Activated CD8-positive, alpha-beta memory T cell treated with anti-CD3 and anti-CD28 coated beads for 24 hours (primary cell): ENCODE measurements at places on chromosomes 12 and 14.

GRCh38 chr12:27221625-27222387 is 22.3 kb upstream of the STK38L start:
- no peak for DNase-seq

GRCh38 chr12:57340104-57340503 is 89.1 kb upstream of the STAC3 start:
- no peak for DNase-seq

DNA sequence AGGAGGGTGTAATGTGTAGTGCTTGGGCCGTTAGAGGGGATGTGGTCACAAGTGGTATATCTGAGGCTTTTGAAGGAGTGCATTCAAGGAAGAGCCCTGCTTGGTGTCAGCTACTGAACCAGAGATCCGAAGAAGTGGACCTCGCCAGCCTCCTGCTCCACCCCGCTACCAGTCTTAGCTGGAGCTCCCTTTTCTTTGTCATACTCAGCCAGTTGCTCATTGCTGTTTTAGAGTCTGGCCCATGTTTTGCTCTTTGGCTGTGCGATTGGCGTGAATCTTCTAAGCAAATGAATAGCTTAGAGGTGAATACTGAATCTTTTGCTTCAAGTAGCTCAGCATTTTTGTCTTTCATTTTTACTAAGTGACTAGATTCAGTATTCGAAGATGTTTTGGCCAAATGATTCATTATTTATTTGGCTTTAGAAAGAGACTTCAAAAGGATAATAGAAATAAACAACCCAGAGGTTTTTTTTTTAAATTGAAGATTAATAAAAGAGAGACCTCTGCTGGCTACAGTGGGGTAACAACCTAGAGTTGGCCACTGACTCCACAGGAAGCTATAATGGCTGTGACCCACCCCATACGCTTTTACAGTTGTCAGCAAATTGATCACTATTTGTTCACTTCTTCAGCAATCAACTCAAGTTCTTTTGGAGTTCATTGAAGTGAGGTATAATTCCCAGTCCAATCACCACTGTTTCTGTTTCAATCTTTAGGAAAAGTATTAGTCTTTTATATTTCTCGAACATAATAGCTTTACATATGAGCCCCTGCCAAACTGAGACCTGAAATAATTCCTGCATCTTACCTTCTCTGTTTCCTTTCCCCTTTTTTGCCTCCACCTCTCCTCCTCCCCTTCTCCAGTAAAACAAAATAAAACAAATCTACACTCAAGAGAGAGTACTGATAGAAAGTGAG is 19.9 kb downstream of the CDKN1B start:
- peak; percentile 77 for DNase-seq

DNA sequence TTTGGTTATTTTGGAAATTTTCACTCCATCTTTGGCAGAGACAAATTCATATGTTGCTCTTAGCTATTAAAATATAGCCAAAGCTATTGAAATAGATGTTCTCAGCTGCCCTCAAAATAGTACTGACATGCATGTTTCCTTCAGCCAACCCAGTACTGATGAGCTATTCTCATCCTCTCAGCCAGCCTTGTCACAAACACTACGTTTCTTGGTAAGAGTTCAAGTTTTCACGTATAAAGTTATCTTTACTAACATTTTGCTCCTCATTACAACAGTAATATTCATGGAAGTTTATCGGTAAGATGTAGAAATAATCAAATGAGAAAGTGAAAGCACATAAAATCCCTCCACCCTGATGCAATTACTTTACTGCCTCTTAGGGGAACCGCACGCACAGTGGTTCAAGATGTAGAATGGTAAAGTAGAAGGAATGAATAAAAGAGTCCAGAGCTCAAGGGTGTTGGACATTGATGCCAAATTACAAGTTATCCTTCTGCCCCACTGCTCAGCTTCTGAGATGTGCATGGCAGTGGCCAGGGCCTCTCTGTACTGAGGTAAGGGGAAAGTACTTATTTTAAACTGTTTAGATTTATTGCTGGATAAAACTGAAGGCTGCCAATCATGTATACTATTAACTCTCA is 20.7 kb downstream of the GCH1 start:
- DNase-seq, result no peak

GRCh38 chr12:68291396-68292036 is 38.1 kb upstream of the IL22 start:
- DNase-seq, result no peak

GRCh38 chr14:103695296-103696069 is 19.8 kb downstream of the XRCC3 start:
- no peak for DNase-seq

DNA sequence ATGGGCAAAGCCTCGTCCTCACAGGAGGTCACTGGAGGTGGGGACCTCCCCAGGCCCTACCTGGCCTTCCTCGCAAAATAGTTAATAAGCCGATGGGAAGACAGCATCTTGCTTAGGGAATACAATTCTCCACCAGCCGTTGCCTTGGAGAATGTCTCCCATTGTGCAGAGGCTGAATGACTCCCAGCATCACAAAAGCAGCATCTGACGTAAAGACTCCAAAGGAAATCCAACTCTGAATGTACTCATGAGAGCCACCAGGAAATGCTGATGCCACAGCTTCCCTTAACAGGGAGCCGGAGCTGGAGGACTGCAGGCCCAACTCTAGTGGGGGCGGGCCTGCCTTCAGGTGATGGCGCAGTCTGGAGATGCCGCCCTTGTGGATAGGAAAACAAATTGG is 15.5 kb downstream of the CCDC63 start:
- no peak for DNase-seq

GRCh38 chr12:90327793-90328743 is 619.4 kb upstream of the ATP2B1 start:
- no peak for DNase-seq

GRCh38 chr12:111303531-111303930 is 65.4 kb downstream of the PHETA1 start:
- no peak for DNase-seq

DNA sequence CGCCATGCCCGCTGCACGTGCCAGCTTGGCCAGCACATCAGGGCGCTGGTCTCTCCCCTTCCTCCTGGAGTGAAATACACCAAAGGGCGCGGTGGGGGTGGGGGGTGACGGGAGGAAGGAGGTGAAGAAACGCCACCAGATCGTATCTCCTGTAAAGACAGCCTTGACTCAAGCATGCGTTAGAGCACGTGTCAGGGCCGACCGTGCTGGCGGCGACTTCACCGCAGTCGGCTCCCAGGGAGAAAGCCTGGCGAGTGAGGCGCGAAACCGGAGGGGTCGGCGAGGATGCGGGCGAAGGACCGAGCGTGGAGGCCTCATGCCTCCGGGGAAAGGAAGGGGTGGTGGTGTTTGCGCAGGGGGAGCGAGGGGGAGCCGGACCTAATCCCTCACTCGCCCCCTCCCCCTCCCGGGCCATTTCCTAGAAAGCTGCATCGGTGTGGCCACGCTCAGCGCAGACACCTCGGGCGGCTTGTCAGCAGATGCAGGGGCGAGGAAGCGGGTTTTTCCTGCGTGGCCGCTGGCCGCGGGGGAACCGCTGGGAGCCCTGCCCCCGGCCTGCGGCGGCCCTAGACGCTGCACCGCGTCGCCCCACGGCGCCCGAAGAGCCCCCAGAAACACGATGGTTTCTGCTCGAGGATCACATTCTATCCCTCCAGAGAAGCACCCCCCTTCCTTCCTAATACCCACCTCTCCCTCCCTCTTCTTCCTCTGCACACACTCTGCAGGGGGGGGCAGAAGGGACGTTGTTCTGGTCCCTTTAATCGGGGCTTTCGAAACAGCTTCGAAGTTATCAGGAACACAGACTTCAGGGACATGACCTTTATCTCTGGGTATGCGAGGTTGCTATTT is 914 bp upstream of the CCND2 start:
- DNase-seq, result peak; percentile 95

DNA sequence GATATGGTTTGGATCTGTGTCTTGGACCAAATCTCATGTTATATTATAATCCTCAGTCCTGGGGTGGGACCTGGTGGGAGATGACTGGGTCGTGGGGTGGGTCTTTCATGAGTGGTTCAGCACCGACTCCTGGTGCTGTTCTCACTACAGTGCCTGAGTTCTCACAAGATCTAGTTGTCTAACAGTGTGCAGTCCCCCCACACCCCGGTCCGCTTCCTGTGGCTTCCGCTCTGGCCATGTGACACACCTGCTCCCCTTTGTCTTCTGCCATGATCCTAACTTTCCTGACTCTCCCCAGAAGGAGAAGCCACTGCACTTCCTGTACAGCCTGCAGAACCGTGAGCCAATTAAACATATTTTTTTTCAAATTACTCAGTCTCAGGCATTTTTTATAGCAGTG is 1262.2 kb downstream of the TMEM121 start:
- no peak for DNase-seq

DNA sequence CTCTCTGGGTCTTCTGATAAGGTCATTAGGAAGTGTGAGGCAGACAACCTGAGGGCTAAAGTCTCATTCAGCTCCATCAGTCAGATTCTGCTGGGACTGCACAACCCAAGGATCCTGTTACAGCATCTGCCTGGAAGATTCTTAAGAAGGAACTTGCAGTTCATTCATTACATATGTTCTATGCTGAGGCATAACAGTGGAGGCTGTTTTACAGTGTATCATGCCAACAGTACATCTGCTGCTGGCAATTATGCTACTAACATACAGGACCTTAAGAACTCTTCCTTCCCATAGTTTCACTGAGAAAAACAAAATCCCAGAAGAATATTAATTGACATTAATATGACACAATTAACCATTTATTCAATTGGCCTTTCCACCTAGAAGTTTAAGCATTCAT is 968.6 kb downstream of the DIO2 start:
- no peak for DNase-seq

DNA sequence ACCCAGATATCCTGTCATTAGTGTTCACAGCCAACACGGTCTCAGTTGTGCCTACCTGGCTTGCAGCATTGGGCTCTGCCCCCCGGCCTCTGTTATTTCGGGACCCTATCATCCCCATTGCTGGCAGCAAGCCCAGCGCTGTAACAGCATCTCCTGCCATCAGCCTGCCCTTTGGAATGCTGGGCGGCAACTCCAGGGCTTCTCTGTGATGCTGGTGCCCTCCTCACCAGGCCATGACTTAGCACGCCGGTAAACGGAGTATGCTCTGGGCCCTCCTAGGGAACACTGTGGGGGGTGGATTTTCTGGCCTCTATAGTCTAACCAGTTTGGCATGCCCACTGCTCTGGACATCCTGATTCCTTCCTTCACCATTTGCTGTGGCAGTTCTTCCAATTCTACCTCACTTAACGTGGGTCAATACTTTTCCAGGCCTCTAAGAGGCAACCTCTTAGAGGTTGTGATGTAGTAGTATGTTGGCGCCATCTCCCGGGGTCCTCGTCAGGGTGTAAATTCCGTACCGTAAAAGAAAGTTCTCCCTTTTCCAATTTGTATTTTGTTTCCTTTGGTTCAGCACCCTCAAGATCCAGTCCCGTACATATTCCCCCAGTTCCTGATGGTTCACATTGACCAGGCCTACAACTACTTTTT is 80.0 kb downstream of the SINHCAF start:
- no peak for DNase-seq

DNA sequence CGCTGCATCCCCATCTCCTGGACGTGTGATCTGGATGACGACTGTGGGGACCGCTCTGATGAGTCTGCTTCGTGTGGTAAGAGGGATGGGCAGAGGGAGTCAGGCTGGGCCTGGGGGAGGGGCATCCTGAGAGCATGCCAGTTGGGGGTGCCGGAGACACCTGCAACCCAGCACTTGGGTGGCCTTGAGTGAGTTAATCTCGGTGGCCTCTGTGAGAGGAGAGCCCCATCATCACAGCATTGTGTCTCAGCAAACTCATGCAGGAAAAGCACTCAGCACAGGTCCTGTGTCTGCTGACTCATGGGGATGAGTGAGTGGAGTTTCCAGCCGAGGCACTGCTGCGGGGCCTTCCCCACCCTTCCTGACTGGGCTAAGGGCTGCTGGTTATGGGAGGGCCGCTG is 19.6 kb upstream of the LRP1-AS start:
- DNase-seq, result no peak

- DNase-seq, result no peak
These were observed 1.4 kb downstream of the NYNRIN start for GRCh38 chr14:24399999-24400718.

DNA sequence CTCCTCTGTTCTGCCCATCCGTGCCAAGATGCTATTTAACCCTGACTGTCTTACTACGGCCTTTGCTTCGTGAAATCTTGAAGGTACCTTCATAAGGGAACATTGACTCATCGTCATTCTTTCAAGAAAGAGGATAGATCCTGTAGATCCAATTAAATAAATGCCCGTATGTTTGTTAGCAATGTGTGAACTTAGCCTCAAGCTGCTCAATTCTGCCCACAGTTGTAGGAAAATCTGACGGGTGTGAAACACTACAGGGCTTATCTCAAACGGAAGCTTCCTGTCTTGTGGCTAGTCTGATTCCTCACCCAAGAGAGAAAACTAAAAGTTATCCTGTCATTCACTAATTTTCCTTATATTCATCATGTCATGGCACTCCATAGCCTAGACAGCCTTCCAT is 168.0 kb upstream of the TBX3 start:
- DNase-seq, result no peak

GRCh38 chr12:110501399-110501751 is 536 bp downstream of the VPS29 start:
- DNase-seq, result no peak
